ENCODE measurements at places on chromosomes 1 and 21.

GRCh38 chr1:109906160-109906838 is 4.3 kb upstream of the CSF1 start:
- no peak for DNase-seq

DNA sequence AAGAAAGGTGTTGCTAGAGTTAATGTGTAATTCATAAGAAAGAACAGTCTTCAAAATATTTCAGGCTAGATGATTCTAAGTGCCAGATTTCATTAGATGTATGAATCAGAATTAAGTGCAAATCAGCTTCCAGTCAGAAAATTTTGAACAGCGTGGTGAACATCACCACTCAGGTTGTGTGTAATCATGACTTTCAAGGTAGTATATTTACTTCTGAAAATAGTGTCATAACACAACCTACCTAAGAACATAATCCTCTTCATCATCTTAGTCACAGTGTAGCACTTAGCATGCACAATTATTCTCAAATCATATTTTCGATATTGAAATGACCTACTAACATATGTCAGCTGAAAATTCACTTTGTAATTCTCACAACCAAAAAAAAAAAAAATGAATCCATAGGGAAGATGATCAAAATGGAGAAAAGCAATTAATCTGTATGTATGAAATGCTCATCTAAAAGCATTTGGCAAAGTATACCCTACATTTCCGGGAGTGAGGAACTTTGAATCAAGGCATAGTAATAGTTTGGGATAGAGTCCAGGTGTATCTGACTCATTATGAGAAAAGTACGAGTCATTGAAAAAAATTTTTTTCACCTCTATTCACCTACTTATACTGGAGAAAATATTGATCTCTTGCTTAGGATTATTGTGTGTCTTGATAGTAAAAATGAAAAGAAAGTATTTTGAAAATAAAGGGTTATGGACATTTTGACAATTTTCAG is 221.8 kb upstream of the CHRM3 start:
- DNase-seq = no peak

DNA sequence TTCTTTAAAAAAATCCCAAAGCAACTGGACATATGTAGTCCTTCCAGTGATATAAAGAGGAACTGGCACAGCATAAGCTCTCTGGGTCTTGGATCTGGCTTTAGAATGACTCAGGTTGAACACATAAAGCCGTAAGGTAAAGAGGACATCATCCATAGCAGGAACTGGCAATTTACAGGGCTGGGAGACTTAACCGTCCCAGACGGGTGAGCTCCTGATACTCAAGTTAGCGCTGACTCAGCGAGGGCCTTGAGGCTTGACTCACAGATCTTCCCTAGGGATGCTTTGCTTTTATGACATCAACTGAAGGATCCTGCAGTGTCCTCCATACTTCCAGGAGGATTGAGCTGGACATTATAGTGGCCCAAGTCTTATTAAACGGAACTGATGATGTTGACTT is 154.1 kb downstream of the CLIC6 start:
- DNase-seq = no peak

- peak; percentile 86 for DNase-seq
Observed at GRCh38 chr1:67880056-67880601, 46.9 kb upstream of the GNG12 start.

Measured in NCI-H1105 (cell line).